ENCODE measurements at places on chromosomes 5 and 9.
A peak's percentile ranks its signal among the peaks of the same experiment; 100 is the strongest.

DNA sequence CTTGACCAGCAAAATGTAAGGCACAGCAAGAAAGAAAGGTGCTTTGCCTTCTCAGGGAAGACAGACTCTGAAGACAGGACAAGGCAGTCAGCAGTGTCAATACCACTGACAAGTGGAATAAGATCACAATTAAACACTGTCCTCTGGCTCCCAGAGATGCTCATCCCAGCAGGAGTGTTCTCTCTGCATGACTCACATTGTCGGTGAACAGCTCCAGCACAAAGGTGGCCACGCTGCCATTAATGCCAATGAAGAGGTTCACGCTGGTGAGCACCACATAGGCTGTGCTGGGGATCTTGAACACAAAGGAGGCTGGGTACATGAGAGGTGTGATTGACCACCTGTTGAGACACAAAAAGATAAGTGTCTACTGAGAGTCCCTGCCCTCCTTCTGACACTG, 31.9 kb downstream of the NIPSNAP3B start:
- no peak for DNase-seq

- DNase-seq, result no peak
Observed at GRCh38 chr9:115946530-115946929, 207.1 kb upstream of the PAPPA start.

GRCh38 chr9:136777359-136777758, 13.0 kb upstream of the LCN15 start:
- DNase-seq, result no peak

DNA sequence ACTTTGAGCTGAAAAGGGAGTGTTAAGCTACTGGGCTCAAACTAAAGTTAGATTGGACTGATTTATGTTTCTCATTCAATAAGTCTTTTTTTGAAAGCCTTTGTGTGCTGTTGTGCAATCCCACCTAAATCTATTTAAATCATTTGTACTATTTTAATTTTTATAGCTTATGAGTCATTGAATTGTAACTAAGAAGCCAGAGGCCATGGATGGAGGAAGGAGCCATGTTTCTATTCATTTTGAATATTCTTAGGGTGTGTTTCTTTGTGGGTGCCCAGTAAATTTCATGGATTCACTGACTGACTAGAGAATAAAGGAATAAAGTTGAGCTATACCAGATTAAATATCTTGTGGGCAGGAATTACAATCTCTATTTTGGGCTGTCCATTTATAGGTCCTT, 238.5 kb downstream of the KIF4B start:
- DNase-seq, result no peak

DNA sequence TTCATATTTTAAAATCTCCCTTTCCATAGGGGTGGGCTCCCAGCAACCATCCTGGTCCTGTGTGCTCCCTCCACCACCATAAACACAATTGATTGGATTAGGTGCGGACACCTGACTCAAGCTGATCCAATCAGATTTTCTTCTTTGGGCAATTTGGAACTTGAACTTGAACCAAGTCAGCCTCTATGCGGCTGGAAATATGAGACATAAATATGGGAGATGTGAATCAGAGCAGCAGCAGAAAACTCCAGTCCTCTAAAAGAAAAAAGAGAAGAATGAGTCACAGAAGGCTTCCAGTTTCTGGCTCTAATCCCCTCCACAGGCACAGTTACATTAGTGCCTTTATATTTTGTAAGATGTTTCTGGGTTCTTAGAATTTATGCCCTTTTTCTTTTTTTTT, 306.6 kb downstream of the MLLT3 start:
- no peak for DNase-seq

DNA sequence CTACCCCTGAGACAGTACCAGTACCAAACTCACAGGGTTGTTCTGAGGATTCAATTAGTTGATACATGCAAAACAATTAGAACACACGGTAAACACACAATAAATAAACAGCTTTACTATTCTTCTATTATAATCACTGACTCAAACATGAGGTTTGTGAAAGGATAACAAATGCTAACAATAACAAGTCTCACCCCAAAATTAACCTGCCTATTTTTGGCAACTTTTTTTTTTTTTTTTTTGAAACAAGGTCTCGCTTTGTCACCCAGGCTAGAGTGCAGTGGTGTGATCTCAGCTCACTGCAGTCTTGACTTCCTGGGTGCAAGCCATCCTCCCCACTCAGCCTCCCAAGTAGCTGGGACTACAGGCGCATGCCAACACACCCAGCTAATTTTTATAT, 6.5 kb downstream of the ECPAS start:
- no peak for DNase-seq

- DNase-seq, result no peak
Observed at GRCh38 chr5:111932628-111933027, 175.6 kb upstream of the NREP start.

GRCh38 chr9:85344901-85345300, 396.9 kb downstream of the AGTPBP1 start:
- DNase-seq, result no peak

- peak; percentile 70 for DNase-seq
Observed at GRCh38 chr5:53827211-53827651, 266.8 kb downstream of the NDUFS4 start.

GRCh38 chr9:109791003-109791677, 11.1 kb downstream of the PALM2AKAP2 start:
- DNase-seq, result no peak

DNA sequence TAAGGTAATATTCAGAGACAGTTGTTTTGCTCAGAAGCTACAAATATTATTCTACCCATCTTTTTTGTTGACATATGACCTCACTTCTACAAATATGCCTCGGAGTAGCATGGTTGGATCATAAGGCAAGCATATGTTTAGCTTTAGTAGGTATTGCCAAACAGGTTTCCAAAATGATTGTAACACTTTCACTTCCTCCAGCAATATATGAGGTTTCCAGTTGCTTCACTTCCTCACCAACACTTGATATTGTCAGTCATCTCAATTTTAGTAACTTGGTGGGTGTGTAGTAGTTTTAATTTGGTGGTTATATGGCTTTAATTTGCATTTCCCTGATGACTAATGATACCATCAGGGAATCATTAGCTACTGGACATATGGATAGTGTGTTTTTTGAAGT, 46.7 kb downstream of the TNFSF8 start:
- no peak for DNase-seq

- DNase-seq, result no peak
Observed at GRCh38 chr9:81665322-81665871, 23.9 kb downstream of the TLE1 start.

DNA sequence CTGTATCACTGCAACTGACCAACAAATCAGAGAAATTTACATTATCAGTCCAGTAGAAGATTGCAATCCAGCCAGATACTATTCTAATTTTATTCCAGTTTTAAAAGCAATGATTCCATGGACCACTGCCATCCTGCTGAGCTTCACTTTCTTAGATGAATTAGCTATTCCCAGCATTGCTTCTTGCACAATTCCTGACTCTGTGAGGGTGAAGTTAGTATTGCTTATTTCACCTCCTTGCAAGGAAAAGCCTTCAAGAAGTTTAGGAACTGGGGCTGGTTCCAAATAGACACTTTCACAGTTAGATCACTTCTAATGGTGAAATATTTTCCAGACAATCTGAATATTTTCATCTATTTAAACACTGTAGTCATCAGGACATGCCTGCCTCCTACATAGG, 338.6 kb upstream of the TNC start:
- no peak for DNase-seq

DNA sequence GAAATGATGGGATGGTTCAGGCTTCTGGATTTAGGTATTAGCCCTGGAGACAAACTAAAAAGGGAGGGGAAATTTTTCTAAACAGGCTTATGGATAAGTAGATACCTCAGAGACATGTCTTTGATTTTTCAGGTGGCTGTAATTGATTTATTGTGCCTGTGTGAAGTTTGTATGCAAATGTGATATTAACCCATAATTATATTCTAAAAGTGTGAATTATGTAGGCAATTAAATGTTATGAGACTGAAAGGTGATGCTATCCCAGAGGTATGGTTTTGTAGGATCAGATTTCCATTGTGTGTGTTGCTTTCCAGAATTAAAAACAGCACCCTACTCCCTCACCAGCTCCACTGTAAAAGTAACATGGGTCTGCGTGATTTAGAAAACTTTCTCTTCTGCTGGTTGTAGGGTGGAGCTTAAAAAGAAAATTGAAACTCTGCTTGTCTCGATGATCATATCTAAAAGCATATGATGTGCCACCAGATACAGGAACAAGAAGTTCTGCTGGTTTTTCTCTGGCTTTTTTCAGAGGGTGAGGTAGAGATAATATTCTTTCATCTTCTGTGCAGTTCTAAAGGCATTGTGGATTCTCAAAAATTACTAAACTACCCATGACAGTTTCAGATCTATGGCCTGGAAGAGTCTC, 71.8 kb upstream of the TAF11L2 start:
- DNase-seq, result no peak

DNA sequence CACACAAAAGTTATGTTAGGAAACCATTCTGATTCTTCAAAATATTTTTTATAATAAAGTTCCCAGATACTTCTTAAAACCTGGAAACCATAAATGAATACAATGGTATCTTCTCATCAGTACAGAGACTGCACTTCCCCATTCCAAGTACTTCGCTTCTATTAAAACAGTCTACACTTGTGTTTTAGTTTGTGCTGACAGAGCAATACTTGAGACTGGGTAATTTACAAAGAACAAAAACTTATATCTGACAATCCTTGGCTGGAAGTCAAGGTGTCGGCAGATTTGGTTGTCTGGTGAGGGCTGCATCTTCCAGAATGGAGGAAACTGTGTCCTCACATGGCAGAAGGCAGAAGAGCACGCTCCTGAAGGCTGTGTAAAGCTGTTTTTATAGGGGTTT, 70.1 kb downstream of the RFX3 start:
- DNase-seq, result no peak

GRCh38 chr9:121085661-121086060, 10.9 kb downstream of the CNTRL start:
- no peak for DNase-seq

DNA sequence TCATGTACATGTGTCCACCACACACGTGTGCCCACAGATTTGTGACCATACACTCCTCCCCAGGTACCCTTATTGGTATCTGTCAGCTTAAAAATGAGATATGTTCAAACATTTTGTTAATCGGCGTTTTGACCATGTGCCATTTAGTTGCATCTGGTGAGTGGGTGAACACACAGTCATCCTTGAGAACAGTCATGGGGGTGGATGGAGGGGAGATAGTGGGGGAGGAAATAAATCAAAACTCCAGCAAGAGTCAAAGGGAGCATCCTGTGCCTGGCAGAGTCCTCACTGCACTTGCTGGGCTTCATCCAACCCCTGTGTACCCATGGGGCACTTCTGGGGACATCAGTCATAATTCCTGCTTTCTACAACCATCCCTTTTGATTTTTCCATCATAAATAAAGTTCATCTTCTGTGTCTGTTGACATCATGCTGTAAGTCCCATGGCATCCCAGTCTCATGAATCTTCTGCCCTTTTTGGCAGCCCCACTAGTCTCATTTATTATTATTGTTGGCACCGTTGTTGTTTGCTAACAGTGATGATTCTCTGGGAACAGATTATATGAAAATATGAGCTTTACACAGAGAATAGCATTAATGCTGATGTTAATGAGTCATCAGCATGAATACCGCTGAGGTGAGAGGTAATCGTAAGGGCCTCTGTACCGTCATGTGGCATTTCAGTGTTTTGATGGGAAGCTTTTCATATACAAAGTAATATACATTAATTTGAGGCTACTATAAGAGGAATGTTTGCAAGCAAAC, 24.4 kb upstream of the CLK4 start:
- DNase-seq, result no peak

DNA sequence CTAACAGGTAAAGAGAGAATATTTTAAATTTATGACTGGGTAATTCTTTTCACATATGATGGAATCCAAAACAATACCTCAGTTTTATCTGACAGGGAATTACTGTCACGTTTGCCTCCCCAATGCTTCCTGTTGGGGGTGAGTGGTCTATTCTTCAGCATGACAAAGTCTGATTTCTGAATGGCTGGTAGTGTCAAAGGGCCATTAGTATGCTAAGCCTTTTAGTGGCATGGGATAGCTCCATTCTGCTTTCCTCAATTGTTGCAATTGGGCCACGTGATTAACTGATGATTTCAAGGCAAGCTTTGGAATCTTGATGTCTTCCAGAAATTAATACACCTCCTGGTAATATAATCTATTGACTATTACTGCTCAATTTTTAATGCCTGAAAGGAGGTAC, 14.7 kb upstream of the NDUFS4 start:
- DNase-seq, result no peak

- no peak for DNase-seq
Observed at GRCh38 chr5:170533383-170533782, 29.6 kb downstream of the KCNIP1 start.

- DNase-seq, result no peak
Observed at GRCh38 chr5:180140571-180140970, 68.4 kb downstream of the RASGEF1C start.

DNA sequence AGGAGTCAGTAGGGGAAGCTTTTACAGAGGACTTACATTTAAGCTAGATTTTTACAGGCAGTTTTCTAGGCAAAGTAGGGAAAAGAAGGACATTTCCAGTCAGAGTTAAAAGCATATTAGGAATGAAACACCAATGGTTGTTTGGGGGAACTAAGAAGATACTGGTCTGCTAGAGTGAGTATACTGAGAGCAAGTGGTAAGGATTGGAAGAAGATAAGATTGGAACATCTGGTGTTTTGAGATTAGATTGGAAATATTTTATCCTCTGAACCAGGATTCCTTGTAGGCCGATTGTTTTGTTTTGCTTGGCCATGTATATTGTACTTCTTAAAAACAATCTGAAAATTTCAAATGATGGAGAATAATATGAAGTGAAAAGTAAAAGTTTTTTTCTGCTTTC, 7.7 kb downstream of the FBXO38 start:
- DNase-seq, result no peak

GRCh38 chr9:22739712-22740111, 293.1 kb downstream of the DMRTA1 start:
- no peak for DNase-seq

- DNase-seq, result no peak
Observed at GRCh38 chr9:75041041-75041440, 12.9 kb upstream of the CARNMT1 start.

GRCh38 chr9:80932947-80933780, 756.2 kb downstream of the TLE1 start:
- DNase-seq, result no peak

DNA sequence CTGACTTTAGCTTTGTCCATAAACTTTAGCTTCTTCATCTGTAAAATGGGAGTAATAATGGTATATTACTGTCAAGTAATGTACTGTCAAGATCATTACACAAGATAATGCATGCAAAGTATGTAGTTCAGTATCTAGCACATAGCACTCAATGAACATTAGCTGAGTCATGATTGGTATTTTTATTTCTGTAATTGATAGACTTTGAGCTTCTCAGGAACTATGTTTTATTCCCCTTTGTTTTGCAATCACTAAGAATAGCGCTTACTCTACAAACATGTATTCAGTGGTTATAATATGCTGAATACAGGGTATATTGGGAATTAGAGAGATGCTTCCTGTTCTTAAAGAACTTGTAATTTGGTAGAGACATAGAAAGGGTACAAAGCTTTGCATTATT, 142.3 kb upstream of the KLF9 start:
- DNase-seq, result no peak

Measured in left forelimb (tissue), 1 donor.